Activated naive CD8-positive, alpha-beta T cell treated with anti-CD3 and anti-CD28 coated beads, Interleukin-2, amount 50 U/mL, for 16 hours (primary cell): ENCODE measurements at places on chromosomes 1 and 21.

GRCh38 chr1:29282924-29283803, 46.8 kb downstream of the PTPRU start:
- DNase-seq, result no peak

DNA sequence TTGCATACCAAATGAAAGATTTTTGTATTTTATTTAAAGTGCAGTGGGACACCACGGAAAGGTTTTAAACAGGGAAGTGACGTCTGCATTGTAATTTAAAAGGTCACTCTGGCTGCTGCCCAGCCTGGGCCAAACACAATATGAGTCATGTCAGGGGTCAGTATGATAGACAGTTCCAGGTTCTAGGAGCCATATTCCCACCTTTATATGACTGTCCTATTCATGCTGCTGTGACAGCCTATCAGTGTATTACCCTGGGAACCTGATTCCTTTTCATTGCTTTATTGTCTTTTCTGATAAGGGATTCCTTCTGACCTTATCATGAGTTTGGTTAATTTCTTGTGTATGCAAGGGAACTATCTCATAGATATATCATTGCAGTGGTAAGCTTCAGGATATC, 5.3 kb downstream of the VANGL1 start:
- DNase-seq, result no peak

GRCh38 chr1:193367863-193368262, 181.4 kb upstream of the B3GALT2 start:
- no peak for DNase-seq

DNA sequence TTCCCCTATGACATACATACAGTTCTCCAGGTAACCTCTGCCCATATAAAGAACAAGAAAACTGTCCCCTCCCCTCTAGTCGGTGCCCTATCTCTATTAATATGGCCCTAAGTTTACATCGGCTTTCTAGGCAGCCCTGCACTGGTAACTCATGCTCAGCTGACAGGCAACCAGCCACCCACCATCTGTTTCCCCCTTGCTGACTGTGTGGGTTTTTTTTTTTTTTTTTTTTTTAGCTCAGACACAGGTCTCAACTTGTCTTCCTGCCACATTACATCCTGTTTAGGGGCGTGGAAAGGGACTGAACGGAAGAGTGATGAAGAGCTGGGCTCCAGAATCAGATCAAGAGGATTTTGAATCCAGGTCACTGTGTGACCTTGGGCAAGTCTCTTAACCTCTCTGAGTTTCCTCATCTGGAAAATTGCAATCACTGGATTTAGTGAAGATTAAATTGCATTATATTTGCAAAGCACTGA, 14.0 kb downstream of the LAPTM5 start:
- no peak for DNase-seq

DNA sequence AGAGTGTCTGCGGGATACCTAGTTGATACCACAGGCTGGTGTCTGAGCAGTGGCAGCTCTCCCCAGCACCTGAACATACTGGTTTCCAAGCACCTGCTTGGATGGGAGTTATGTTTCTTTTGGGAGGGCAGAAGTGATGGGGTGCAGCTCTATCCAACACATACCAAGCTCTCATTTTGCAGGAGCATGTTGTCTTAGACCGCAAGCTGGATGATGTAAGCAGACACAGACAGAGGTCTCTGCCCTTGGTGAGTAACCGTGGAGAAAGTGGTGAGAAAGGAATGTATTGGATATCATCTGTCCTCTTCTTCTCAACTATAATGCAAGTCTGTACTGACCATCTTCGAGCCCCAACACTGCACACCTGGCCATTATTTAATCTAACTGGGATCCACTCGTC, 37.4 kb downstream of the ZNF496 start:
- no peak for DNase-seq

GRCh38 chr1:95407131-95407885, 173.3 kb downstream of the RWDD3 start:
- no peak for DNase-seq

- no peak for DNase-seq
These were observed 40.6 kb upstream of the CD46 start for GRCh38 chr1:207711285-207711684.

GRCh38 chr1:63223426-63223825, 98.9 kb upstream of the FOXD3 start:
- no peak for DNase-seq

DNA sequence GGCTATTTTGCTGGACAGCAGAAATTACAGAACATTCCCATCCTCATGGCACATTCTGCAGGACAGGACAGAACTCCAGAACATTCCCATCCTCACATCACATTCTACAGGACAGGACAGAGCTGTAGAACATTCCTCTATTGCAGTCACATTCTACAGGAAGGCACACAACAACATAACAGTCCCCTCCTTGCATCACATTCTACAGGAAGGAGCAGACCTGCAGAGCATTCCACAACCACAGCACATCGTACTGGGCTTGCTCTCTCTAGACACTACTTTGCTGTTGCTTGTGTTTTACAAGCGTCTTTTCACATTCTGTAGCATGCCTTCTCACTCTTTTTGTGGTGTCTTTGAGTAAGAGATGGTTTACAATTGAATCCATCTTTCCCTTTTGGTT, 26.8 kb upstream of the ABCB10 start:
- DNase-seq, result no peak

DNA sequence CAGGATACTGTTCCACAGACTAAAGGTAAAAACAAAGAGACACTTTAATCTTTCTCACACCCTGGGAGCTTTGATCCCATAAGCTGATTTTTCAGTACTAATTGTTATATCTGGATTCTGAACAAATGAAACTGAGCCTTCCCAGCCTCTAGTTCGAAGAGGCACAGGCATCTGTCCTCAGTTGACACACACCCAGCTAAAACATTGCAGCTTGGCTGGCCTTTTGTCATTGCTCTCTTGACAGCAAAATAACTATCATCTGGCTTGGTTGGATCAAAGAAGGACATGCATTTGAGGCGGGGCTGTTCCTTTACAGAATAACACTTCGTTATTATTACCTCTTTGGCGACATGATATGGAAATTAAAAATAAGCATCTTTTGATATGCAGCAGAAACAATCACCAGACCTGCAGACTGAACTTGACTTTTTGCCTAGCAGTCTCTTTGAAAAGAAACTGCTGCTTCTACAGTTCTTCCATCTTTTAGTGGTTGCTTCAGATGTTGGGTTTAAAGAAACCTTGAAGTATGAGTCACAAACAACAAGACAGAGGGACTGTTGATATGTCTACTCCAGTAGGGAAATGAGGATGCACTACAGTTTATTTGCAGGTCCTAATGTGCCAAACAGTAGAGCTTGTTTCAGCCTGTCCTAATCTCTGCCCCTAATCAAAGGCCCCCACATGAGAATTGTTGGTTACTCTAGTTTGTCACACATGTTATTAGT, 166.5 kb downstream of the TPR start:
- DNase-seq, result no peak

DNA sequence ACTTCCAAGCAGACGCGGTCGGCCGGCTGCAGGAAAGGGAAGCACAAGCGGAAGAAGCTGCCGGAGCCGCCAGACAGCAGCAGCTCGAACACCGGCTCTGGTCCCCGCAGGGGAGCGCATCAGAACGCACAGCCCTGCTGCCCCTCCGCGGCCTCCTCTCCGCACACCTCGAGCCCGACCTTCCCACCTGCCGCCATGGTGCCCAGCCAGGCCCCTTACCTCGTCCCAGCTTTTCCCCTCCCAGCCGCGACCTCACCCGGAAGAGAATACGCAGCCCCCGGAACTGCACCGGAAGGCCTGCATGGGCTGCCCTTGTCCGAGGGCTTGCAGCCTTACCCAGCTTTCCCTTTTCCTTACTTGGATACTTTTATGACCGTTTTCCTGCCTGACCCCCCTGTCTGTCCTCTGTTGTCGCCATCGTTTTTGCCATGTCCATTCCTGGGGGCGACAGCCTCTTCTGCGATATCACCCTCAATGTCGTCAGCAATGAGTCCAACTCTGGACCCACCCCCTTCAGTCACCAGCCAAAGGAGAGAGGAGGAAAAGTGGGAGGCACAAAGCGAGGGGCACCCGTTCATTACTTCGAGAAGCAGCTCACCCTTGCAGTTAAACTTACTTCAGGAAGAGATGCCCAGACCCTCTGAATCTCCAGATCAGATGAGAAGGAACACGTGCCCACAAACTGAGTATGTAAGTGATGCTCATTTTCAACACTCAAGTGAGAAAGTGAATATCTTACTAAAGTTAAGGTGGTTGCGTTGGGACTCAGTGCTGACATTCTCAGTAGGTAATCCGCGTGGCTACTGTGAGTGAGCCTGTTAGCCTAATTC, 25.5 kb downstream of the UTS2 start:
- DNase-seq, result no peak

GRCh38 chr1:197042676-197043341, 24.3 kb downstream of the F13B start:
- DNase-seq, result no peak

DNA sequence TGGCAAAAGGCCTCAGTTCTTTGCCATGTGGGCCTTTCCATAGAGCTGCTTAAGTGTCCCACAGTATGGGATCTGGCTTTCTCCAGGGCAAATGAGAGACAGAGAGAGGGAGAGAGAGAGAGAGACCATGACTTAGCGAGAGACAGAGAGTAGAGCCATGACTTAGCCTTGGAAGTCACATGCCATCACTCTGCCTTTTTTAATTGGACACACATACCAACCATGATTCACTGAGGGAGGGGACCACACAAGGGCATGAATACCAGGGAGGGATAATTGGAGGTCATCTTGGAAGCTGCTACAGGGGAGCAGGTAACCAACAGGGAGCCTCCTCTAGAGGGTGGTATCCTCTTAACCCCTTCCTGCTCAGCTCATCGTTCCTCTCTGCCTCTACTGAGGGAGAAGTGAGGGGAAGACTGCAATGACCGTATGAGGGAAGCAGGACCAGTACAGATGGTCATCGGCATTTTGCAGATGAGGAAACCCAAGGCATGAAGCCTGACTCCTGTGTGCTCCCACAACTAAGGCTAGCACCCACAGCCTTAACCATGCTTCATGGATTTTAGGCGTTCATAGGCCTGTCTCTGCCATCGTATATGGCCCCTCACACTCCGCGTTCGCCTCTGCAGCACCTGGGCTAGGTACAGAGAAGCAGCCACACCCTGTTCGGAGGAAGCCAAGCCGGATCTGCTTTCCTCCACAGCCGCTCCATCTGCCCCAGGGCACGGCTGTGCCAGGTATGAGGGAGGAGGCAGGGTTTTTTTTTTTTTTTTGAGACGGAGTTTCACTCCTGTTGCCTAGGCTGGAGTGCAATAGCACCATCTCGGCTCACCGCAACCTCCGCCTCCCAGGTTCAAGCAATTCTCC, 38.6 kb downstream of the MEF2D start:
- no peak for DNase-seq

- DNase-seq, result peak; percentile 70
These were observed 29.4 kb upstream of the CD2 start for GRCh38 chr1:116724765-116725375.

DNA sequence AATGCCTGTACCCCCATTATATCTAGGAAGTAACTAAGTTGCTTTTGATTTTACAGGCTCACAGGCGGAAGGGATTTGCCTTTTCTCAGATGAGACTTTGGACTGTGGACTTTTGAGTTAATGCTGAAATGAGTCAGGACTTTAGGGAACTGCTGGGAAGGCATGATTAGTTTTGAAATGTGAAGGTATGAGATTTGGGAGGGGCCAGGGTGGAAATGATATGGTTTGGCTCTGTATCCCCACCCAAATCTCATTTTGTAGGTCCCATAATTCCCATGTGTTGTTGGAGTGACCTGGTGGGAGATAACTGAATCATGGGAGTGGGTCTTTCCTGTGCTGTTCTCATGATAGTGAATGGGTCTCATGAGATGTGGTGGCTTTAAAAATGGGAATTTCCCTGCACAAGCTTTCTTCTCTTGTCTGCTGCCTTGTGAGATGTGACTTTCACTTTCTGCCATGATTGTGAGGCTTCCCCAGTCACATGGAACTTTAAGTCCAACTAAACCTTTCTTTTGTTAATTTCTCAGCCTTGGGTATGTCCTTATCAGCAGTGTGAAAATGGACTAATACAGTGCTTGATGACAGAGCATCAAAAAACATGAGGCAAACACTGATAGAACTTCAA, 1119.5 kb downstream of the PLA2G4A start:
- no peak for DNase-seq

- no peak for DNase-seq
These were observed 21.8 kb downstream of the MFSD2A start for GRCh38 chr1:39976732-39977131.

DNA sequence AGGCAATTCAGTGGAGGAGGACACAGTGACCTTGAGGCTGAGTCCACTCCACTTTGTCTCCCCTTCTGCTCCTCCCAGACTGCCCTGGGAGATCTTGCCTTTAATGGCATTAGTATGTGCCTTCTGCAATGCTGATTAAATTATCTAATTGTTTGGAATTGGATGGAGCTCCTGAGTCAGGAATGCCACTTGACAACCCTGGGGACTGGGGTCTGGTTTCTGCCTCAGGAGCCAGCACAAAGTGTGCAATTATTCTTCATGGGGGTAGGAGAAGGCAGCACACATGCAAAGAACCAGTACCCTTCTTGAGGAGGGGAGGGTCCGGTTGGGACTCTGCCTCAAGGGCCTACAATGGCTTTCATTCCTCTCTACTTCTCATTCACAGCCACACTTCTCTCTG, 11.9 kb upstream of the PLXNA2 start:
- no peak for DNase-seq

GRCh38 chr1:200005165-200005564, 22.3 kb upstream of the NR5A2 start:
- no peak for DNase-seq

GRCh38 chr1:113207457-113207856, 134.5 kb downstream of the LRIG2 start:
- no peak for DNase-seq

- DNase-seq, result peak; percentile 52
These were observed at the start of gene OTUD7B for GRCh38 chr1:150010393-150011115. Gene OTUD7B (minus strand): TSS chr1:150010726. CDS start chr1:149977510, 33,216 bp downstream.

DNA sequence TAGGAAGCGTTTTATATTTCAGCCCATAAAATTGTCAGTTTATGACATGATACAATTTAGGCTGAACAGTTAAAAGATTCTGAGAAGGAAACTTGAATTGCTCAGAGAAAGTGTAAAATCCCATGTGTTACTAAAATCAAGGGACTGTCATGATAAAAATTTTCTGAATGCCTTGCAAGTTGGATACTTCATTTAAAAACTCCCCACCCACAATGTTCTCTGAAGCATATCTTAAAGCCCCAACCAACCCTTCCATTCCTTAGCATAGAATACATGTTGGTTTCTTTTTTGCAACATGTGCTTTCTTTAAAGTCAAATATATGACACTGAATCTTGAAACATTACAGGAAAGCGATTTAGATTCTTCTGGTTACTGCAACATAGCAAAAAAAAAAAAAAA, 97.4 kb downstream of the MRPL39 start:
- DNase-seq, result no peak

- no peak for DNase-seq
These were observed 16.7 kb upstream of the LDLRAP1 start for GRCh38 chr1:25526753-25527152.

DNA sequence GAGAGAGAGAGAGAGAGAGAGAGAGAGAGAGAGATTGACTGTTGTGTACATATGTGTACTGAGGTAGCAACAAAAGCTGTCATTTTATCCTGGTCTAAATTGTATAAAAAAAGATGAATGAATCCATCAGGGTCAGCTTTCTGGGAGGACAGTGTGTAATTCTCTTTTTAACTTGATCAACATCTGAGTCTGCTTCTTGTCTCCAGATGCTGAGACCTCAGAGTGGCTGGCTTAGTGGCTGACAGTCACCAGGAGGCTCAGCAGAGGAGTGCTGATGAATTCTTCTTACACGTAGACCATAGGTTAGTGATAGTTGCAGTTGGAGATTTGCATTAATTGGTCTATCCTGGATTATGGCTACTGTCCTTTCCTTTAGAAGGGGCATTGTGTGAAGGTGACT, 28.5 kb upstream of the PLXNA2 start:
- no peak for DNase-seq

- no peak for DNase-seq
These were observed 157.3 kb downstream of the GALNT2 start for GRCh38 chr1:230224101-230224960.

- no peak for DNase-seq
These were observed 6.4 kb downstream of the STMN1 start for GRCh38 chr1:25899792-25900191.
